Stimulated activated CD8-positive, alpha-beta memory T cell treated with anti-CD3 and anti-CD28 coated beads, Interleukin-15, amount 100 ng/mL, for 1 hour (primary cell): ENCODE measurements at places on chromosomes 12 and 14.

GRCh38 chr12:12555656-12556055 lies 7.0 kb downstream of the DUSP16 start:
- no peak for DNase-seq

DNA sequence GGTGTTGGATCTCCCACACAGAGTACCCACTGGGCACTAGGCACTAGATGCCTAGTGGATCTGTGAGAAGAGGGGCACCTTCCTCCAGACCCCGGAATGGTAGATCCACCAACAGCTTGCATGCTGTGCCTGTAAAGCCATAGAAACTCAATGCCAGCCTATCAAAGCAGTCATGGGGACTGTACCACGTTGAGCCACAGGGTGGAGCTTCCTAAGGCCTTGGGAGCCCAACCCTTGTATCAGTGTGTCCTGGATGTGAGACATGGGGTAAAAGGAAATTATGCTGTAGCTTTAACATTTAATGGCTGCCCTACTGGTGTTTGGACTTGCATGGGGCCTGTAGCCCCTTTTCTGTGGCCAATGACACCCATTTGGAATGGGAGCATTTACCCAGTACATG lies 1024.9 kb downstream of the TMEM121 start:
- DNase-seq: no peak

- DNase-seq: no peak
Observed at GRCh38 chr14:89921346-89921745, 33.2 kb downstream of the EFCAB11 start.

DNA sequence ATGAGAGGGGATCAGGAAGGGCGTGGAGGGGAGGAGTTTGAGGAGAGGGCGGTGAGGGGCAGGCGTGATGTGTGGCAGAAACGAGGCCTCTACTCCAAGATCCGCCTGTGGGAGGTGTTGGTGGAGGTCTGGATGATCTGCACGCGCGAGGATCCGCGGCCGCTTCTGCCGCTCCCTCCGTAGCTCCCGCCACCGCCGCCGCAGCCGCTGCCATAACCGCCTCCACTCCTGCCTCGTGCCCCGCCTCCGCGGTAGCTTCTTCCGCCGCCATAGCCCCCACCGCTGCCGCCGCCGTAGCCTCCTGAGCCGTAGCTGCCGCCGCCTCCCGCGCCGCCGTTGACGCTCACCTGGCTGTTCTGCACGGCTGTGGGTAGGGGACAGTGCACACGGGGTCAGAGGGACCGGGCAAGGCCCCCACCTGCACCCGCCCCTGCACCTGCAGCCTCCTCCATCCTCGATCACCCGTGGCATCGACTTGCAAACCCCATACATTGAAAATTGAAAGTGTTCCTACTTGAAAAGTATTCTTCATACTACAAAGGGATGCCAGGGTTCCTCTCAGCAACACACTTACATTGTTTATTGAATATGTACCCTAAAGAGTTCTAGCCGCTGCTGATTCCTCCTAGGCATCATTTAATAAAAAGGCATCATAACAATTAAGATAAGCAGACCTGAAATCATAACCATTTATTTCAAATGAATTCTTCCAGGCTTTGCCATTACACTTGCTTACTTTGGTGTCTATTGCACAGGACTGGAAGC lies 11.1 kb upstream of the KRT1 start:
- peak; percentile 8 for DNase-seq

DNA sequence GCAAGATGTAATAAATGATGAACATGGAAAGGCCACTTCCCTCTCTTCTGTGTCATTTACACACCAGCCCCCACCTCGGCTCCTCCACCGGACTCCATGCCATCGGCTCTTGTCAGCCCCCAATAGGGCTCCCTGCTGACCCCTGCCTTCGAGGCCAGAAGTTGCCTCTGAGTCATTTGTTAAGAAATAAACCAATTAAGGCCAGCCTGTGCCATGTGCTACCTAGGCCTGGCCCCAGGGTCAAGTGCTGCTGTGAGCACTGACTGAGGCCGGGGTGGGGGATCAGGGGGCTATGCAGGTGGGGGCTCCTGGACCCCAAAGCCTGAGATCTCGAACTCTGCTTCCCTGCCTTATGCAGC lies 53.2 kb downstream of the TESC start:
- DNase-seq: no peak

GRCh38 chr12:20375560-20375959 lies 7.2 kb downstream of the PDE3A start:
- DNase-seq: no peak

DNA sequence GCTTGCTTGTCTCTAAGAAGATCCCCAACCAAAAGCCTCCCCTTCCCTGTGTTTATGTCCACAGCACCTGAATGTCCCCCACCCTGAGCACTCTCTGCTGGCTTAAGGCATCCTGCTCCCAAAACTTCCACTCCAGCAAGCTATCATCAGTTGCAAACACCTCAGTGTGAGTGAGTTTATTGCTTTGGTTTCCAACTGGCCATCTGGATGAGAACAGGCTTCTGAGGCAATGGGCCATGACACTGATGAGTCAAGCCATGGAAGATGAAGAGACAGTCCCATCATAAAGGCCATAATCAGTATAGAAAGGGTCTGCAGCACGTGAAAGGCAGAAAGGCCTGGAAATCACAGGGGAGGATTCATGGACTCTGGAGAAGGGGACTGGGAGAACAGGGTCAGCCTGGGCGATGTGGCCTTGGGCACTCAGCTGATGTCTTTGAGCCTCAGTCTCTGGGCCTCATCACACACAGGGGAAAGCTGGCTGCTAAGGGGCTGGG lies 12.8 kb downstream of the CMKLR1 start:
- no peak for DNase-seq

- DNase-seq: no peak
Observed at GRCh38 chr14:79383031-79383430, 828.3 kb downstream of the DIO2 start.

- no peak for DNase-seq
Observed at GRCh38 chr14:68269136-68269927, 449.8 kb downstream of the RAD51B start.

- DNase-seq: no peak
Observed at GRCh38 chr12:52815161-52815560, 1.2 kb upstream of the KRT4 start.

DNA sequence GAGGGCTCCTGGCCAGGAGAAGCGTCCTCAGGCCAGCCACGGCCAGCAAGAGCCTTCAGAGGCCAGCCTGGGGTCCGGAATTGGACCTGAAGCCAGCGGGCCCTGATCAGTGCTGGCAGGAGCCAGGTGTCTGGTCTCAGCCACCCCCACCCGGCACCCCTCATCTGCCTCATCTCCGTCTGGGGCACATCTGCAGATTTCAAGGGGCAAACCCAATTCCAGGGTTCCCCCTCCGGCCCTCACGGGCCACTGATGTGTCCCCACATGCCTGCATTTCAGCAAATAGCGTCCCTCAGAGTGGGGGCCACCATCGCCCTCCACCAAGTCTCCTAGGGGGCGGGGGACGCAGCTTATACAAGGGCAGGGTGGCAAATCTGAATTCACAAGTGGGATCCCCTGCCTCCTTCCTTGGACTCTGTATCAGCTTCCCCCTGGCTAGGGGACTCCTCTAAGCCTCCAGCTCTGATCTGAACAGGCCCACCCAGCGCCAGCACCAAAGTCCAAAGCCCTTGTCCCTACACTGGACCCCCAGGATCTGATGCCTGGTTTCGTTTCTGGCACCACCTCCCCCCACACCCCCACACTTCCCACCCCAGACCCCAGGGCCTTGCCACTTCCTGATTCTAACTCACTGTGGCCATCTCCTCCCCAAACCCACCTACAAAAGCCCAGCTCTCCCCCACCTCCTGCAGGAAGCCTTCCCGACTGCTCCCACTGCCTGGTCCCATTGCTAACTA lies 10.1 kb downstream of the TMEM179 start:
- DNase-seq: no peak

- DNase-seq: no peak
Observed at GRCh38 chr12:52452101-52452500, at the start of gene KRT6B. Gene KRT6B, minus strand, starts transcription at chr12:52452146. Its CDS starts 68 bp downstream, at chr12:52452078.

DNA sequence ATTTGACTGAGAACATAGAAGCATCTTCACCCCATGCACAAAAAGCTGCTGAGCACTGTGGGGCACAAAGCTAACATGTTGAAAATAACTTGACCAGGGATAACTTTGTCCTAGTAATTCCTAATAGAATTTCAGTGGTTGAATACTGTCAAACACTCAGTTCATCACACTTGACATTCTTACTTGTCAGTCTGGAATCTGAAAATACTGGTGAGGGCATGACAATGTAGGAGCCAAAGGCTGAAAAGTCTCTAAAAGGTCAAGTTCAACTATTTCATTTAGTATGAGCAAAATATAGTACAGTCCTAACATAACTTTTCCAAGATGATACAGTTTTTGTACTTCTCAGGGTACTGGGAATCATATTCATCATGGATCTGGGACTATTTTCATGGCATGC lies 504.4 kb upstream of the LMO3 start:
- no peak for DNase-seq

- no peak for DNase-seq
Observed at GRCh38 chr12:13090054-13090453, 13.4 kb downstream of the GSG1 start.

DNA sequence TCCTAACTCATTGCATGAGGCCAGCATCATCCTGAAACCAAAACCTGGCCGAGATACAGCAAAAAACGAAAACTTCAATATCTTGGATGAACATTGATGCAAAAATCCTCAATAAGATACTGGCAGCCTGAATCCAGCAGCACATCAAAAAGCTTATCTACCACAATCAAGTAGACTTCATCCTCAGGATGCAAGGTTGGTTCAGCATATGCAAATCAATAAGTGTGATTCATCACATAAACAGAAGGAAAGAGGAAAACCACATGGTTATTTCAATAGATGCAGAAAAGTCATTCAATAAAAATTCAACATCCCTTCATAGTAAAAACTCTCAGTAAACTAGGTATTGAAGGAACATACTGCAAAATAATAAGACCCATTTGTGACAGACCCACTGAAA lies 56.5 kb upstream of the PPFIA2 start:
- no peak for DNase-seq

- DNase-seq: no peak
Observed at GRCh38 chr14:78857974-78858373, 687.8 kb downstream of the NRXN3 start.

DNA sequence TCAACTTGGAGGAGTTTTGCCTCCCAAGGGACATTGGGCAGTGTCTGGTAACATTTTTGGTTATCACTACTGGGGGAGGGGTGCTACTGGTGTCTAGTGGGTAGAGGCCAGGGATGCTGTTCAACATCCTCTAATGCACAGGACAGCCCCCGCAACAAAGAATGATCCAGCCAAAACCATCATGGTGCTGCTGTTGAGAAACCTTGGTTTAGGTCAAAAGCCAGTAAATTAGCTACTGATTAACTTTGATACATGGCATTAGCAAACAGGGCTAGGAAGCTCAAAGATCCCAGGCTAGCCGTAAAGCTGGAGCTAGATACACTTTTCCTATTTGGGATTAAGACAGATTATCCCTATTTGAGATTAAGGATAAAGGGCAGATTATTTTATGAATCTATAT lies 8.8 kb downstream of the ALKBH2 start:
- DNase-seq: no peak

DNA sequence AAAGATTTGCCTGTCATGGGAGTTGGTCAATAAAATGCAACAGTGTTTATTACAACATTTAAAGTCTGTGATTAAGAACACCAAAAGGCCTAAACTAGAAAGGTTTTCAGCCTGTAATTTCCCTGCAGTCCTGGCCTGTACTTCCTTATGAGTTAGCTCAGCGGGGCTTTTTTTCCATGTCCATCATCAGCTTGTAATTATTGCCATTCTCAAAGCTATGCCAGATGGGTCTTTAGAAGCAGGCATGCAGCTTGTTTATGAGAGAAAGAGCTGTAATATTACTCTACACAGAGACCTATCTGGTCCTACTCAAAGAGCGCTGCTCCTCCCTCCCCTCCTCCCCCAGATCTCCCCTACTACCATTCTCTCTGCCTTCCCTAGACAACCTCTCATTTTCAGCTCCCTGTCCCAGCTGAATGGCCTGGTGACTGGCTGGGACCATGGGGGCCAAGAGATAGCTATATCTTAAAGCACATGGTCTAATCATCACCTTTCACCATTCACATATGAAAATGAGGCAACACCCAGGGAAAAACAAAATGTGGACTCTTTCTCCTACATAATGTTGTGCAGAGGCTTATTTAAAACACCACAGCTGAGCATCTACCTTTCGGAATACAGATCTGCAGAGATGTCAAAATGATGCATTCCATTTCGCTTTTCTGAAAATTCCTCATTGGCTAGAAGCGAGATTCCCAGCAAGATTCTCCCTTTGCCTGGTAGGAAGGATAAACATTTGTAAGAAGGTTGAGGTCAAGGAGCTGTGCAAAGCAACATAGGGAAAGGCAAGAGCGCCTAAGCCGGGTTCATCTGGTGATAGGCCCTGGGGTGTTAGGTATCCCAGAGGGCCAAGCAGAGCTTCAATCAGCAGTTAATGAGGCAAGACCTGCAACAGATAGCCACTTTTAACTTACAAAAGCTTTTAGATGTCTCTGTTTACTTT lies 209.7 kb upstream of the CDKN3 start:
- DNase-seq: no peak

DNA sequence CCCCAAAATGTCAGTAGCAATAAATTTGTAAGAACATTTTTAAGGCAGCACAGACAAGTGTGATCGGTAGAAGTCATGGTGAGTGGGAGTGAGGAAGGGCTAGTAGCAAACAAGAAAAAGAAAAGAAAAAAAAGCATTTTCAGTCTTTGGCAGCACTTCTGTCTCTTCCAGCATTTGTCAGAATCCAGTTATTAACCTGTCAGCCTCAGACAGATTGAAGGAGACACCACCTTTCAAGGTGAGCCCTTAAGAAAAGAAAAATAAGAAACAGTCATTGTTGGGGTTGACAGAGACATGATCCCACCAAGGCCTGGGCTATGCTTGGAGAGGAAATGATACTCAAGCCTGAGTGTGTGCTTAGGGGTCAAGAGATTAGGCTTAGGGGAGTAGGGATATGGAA lies 947.4 kb downstream of the NRXN3 start:
- DNase-seq: no peak

DNA sequence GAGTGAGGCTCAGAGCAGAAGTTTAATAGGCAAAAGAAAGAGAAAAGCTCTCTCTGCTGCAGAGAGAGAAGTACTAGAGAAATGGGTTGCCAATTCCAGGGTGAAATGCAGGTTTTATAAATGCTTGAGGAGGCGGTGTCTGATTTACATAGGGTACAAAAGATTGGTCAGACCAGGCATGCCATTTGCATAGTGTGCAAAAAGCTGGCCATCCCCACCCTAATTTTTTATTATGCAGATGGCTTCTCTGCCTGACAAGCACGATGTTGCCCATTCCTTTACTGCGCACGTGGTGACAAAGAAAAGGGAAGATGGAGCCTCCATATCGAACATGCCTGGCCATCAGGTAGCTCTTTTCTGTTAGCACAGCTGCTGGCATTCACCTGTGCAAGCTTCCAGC lies 209.3 kb upstream of the PPFIA2 start:
- no peak for DNase-seq

- no peak for DNase-seq
Observed at GRCh38 chr12:77218278-77218677, 152.9 kb upstream of the E2F7 start.

DNA sequence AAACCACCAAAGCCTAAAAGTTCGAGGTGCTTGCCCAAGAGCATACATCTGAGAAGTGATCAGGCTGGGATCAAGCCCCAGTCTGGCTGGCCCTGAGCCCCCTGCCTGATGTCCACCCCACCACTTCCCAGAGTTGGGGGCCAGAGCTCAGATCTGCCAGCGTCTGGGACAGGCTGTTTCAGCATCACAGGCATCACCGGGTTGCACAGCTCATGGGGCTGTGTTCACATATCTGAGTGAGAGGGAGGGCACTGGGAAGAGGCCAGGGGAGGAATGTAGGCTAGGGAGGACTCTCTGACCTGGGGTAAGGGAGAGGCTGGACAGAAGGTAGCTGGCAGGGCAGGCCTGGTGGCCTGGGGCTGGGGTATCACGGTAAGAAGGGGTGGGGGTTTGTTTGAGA lies 6.0 kb downstream of the TGM1 start:
- DNase-seq: no peak
